ENCODE measurements at places on chromosomes 7 and 10.

DNA sequence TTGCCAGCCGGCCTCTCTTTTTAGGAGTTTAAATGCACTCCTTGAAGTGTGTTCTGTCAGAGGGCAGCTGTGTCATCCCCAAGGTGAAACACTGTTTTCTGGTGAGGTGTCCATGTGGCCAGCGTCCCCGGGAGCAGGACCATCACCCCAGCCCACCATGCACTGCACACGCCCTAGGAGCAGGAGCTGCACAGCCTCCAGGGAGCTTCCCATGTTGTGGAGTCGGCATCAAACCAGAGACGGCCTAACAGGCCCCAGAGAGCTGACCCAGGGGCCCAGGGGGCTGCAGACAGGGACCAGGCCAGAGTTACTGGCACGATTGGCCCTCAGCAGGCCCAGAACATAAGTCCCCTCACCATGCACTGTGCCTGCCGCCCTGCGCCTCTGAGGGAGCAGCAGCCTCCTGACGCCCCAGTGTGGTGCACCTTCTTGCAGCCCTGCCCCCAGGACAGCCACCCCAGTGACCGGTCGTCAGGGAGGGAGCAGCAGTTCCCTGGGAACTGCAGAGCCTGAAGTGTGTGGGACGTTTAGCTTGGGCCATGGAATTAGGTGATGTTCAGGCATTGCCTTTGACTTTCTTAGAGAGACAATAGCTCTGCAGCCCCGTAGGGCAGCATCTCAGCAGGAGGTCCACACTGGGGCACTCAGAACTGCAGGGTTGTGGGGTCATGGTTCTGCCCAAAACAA, 97.9 kb downstream of the NKX6-2 start:
- DNase-seq, result no peak

DNA sequence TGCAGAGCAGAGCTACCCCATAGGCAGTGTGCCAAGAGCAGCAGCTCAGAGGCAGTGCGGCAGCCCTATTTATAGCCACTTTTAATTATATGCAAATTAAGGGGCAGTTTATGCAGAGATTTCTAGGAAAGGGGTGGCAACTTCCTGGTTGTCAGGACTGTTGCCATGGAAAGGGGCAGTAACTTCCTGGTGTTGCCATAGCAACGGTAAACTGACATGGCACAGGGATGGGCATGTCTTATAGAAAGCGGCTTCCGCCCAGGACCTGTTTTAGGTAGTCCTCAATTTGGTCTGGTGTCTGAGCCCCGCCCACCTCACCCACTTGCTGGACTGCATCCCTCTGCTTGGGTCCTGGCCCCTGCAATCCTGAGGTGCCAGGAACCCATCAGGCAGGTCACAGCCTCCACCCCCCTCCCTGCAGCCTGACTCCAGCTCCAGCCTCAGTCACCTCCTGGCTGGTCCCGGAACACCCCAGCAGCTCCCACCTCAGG, 115.8 kb downstream of the TMEM130 start:
- DNase-seq, result no peak

DNA sequence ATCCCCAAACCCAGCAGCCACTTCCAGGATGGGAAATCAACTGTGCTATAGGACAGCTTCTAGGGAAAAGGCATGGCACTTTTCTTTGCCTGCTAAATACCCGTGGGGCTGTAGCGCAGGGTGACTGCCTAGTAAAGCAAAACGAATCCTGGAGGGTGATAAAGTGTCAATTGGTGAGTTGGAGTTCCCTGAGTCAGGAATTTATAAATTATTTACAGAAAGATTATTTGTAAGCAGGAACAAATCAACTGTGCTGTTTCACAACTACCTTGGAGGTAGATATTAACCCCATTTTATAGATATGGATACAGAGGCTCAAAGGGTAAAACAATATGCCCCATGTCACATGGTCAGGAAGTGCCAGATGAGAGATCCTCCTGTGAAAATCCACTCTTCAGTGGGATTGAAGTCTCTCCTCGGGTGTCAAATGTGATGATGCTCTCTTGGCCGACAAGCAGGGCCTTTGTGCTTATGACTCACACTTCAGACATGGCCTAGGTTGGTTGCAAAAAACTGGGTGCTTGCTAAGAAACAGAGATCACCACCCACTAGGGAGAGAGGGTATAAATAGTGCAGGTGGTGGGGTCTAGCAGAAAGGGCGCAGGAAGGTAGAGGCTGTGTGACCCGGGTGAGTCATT, 383.2 kb upstream of the ZMIZ1 start:
- no peak for DNase-seq

- DNase-seq, result no peak
Measured at GRCh38 chr7:33716581-33717477, 188.5 kb upstream of the BMPER start.

DNA sequence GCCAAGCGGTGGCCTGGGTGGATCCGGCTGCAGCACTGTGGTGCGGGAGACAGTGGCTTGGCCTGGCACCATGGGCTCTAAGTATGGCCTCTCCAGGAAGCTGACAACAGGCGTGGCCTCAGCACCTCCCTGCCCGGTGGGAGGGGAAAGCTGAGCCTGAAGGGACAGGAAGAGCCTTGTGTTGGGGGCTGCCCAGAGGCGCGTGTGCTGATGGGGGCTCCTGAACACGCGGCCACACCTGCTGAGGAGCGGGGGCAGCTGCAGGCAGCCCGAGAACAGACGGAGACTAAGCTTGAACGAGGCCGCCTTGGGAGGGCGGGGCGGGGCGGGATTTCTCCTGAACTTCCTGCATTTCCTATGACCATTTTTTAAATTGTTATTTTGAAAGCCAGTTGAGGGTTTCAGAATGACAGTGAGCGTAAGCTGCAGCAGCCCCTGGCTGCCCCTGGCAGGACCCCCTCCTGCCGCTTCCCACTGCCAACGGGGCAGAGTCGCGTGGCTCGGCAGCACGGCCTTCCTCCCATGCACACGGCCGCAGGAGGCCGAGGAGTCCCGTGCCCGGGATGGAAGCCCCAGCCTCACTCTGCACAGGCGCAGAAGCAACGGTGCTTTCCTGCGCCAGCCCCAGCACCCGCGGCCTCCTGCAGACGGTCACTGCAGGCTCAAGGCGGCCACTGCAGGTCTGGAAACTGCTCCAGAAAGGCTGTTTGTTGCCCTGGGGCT, 43.2 kb downstream of the DPYSL4 start:
- no peak for DNase-seq

DNA sequence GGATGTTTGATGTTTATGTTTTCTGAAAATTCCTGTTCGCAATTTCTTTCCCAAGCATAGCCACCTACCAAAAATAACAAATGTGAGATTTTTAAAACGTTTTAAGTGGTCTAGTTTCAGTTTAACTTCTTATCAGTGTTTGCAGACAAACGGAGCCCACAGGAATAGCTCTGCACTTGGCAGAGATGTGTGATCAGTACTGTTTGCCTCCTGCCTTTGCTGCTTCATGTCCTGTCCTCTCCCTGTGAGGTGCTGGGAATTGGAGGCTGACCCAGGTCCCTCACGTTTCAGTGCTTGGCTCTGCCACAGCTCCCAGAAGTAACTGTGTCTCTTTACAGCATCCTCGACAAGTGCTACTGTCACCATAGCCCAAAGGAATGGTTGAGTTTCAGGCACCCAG, 1.2 kb downstream of the UCN3 start:
- no peak for DNase-seq

DNA sequence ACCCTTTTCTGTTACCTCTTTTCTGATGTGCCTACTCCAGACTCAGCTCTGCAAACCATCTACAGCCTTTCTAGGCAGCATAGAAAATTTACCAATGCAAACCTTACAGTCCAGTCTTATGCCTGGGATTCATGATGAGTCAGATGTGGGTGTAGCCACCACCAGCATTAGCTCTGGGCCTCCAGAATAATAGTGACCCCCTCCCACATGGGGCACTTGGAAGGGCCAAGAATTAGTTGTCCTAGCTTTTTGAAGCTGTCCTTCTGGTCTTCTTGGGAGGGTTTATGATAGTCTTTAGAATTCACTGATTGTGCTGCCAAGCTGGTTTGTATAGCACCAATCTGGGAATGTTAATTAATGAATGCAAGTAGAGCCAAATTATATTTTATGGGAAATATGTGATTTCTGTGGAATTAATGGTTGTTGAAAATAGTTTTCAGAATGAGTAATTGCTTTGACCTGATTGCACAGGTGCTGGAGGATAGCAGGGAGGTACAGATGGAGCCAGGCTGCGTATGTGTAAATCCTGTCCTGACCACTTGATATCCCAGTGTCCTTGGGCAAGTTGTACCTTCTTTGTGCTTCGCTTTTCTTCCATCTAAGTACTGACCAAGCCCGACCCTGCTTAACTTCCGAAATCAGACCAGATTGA, 94.8 kb downstream of the CPED1 start:
- no peak for DNase-seq

GRCh38 chr7:48173756-48174382, 2.6 kb downstream of the ABCA13 start:
- no peak for DNase-seq

- no peak for DNase-seq
Measured at GRCh38 chr7:146961617-146962016, 845.0 kb downstream of the CNTNAP2 start.

DNA sequence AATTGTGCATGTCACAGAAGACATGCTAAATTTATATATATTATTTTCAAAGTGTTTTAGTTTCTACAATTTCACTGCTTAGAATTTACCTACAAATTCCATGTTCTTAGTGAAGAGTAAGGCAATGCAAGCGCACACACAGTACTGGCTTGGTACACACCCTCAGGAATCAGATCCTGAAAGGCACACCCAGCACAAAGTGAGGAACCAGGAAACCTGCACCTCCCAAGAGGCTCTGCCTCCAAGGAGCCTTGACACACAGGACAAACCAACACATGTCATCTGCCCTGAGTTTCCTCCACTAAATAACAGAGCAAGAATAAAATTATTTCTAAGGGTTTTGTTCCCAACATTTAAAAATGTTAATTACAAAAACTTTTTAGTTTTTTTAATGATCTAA, 156.2 kb downstream of the PARD3 start:
- DNase-seq, result no peak

GRCh38 chr7:140534743-140535142, 55.4 kb upstream of the MKRN1 start:
- DNase-seq, result no peak

- no peak for DNase-seq
Measured at GRCh38 chr7:31054608-31055278, 2.6 kb downstream of the ADCYAP1R1 start.

GRCh38 chr10:122194251-122194650, 76.8 kb upstream of the BTBD16 start:
- no peak for DNase-seq

DNA sequence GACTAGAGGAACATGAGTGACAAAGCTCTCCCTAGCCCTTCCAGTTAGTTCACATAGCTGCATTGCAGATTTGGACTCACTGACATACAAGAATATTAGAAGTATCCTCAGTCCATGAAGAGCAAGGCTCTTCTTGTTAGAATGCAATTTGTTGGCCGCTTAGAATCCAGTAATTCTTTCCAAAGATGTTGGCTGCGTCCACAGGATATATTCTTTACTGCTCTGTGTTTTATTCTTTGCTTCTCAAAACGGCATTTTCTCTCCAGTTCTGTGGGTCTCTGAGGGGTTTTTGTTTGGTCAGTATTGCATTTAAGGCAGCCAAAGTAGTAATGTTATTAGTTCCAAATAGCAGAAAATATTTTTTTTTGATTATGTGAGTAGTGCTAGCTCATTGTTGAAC, 588.6 kb downstream of the DNAJB9 start:
- DNase-seq, result no peak

GRCh38 chr7:150977382-150978125, 567 bp downstream of the KCNH2 start:
- no peak for DNase-seq

GRCh38 chr7:499853-500485, 19.7 kb downstream of the PDGFA start:
- DNase-seq, result no peak

DNA sequence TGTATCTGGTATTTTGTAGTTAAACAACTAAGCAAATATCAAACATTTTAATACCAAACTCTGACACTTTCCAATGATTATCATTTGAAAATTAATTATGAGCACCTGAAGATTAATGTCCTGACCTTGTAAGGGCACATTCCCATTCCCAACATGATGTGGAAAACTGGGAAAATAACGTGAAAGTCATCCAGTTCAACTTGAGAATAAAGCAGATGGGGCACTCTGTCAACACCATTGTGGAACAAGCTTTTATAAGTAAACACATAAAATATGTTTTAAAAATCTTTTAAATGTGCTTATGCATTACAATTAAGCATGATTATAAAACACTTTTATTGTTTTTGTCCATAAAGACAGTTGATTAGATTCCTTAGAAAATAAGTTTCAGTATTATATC, 14.1 kb downstream of the STEAP2 start:
- no peak for DNase-seq

- DNase-seq, result no peak
Measured at GRCh38 chr7:139695588-139695987, 82.2 kb downstream of the HIPK2 start.

DNA sequence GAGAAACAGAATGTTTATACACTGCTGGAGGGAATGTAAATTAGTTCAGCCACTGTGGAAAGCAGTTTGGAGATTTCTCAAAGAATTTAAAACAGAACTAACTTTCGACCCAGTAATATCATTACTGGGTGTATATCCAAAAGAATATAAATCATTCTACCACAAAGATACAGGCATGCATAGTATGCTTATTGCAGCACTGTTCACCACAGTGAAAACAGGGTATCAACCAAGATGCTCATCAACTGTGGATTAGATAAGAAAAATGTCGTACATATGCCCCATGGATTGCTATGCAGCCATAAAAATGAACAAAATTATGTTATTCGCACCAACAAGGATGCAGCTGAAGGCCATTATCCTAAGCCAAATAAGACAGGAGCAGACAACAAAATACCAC, 343.1 kb upstream of the KCND2 start:
- DNase-seq, result no peak

DNA sequence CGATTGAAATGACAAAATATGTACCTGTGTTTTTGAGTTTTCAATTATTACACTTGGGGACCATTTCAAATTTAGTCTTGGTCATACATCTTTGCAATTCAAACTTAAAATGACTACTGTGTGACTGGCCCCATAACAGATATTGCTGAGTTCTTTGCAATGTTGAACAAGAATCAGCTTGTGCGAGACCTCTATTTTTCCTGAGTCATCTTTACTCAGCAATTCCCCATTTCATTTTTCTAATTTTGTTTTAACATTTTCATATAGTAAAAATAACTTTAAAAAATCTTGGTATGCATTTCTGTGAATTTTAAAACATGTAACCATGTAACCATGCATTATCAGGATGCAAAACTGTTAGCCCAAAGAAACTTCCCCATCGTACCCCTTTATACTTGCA, 678.1 kb downstream of the ANKRD7 start:
- DNase-seq, result no peak

GRCh38 chr10:128898133-128898915, 568.7 kb upstream of the MGMT start:
- no peak for DNase-seq

- no peak for DNase-seq
Measured at GRCh38 chr7:144531181-144531580, 127.7 kb upstream of the NOBOX start.

DNA sequence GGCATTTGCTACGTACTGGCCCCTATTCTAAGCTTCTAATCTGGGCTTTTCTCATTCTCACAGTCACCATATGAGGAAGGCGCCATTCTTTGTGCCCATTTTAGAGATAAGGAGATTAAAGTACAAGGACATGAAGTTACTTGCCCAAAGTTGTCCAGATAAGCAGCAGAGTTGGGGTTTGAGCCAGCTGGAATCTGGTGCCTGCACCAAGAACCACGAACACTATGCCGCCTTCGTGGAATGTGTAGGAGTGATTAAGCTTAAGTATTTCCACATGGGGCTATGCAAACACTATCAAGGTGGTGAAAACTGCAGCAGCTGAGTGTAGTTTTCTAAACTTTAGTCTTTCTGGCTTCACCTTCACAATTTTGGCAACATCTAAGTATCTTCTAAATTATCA, 342.7 kb upstream of the ETV1 start:
- no peak for DNase-seq

All from T-helper 9 cell (primary cell).